Spinal cord (tissue), 10 donors: ENCODE measurements at places on chromosomes 2 and 18. TPM values are rescaled to one million over a fixed set of nuclear protein-coding genes. Genes with fewer than 3 reads are reported as not detected.

DNA sequence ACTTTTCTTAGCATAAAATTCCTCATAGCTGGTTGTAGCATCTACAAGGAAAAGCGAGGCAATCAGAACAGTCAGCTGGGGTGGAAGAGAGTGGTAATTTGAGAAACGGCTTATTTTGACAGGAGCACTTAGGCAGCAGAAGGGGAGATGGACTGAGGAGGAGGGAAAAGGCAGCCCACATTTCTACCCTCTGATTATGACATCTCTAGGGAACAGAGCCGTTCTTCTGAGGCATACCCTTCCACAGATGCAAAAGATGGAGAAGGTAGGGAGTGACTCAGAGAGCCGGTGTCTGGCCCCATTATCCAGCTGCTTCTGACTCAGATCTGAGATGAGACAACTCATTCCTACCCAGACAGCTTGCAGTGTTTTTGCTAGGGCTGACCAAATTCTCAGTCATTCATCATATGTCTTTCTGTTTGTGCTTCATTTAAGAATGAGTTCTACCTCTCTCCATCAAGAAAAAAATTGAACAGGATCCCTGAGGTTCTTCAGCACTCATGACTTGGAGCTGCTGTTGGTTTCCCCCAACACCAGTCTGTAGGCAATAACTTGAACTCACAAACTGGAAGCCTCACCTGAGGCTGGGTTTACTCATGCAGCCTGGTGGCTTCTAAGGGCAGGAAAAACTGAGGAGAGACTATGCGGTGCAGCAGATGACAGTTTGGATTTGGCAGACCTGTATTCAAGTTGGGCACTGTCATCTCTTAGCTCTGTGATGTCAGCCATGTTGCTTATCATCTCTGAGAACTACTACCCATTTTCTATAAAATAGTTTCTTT is 15.9 kb upstream of the SEC11C start:
- no peak for DNase-seq

- DNase-seq: no peak
These were observed 410.7 kb upstream of the DSEL start for GRCh38 chr18:67926929-67927864.

DNA sequence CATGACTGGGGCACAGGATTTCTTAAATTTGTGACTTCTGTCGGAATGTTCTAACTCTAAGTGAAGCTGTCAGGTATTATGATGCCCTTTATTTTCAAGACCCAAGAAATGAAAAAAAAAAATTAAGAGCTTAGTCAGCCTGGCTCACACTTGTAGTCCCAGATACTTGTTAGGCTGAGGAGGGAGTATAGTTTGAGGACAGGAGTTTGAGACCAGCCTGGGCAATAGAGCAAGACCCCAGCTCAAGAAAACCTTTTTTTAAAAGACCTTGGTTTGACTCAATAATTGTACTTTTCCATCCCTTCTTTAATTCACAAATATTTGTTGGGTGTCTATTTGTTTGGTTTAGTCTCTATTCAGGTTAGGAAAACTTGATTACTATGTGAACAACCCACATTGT is 310.0 kb downstream of the STK39 start:
- DNase-seq: no peak

GRCh38 chr2:1154710-1155594 is 204.3 kb downstream of the SNTG2 start:
- no peak for DNase-seq

GRCh38 chr2:97932975-97933662 is 62.6 kb downstream of the TMEM131 start:
- no peak for DNase-seq

GRCh38 chr2:234823196-234823876 is 128.5 kb upstream of the SH3BP4 start:
- DNase-seq: no peak

- DNase-seq: no peak
These were observed 31.6 kb downstream of the AOX1 start for GRCh38 chr2:200617156-200618053.

DNA sequence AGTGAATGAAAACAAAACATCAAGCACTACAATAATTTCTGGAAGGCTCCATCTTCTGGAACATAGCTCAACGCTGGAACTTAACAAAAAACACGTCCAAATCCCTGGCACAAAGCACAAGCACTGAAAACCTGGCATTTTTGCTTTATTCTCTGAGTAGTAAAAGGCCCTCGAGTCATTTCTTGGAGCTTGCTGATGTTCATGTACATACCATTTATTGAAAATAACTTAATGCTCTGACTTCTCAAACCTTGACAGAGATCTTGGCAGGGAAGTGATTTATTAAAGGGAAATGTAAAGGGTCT is 76.5 kb upstream of the STK17B start:
- DNase-seq: no peak

DNA sequence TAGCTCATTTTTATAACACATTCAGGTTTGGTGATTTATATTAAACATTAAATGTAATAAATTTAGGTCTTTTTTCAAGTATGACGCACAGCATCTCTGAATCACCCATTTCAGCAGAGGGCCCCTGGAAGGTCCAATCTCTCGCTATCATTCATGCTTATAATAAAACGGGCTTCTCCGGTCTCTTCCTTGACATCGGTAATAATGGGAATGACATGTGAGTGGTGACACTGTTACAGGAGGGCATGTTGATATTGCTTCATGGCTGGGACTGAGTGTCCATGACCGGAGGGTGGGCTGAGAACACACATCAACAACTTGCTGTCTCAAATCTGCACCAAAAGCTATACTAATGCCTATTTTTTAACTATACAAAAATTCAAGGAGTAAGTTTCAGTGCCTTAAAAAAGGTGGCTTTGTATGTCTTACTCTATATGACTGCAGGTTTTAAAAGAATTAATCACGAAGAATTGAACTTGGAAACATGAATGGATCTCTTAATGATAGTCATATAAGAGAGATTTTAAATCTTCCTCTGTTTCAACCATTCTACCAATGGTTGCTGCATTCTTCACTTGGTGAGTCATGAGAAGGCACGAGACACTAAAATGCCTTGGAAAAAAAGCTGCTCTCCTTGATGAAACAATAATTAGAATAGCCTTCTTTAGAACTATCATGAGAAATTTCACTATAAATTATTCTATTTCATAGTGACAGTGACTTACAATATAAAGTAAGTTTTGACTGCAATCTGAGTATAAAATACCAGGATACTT is 101.9 kb upstream of the NRP2 start:
- no peak for DNase-seq

GRCh38 chr18:58591286-58591685 is 37.6 kb downstream of the ALPK2 start:
- no peak for DNase-seq

Gene CCDC141
- 4.4 TPM for total RNA-seq

Gene C1QL2
- total RNA-seq: 0.20 TPM

Gene TTC31
- 15.1 TPM for total RNA-seq

Gene IL18R1
- 1.2 TPM for total RNA-seq

Gene RSAD2
- 6.9 TPM for total RNA-seq

Gene OXER1
- 0.50 TPM for total RNA-seq

Gene EPAS1
- total RNA-seq: 37.2 TPM

Gene KIF5C
- 222 TPM for total RNA-seq
